ENCODE measurements at places on chromosomes 7 and 10.
A peak's percentile ranks its signal among the peaks of the same experiment; 100 is the strongest.

GRCh38 chr7:47636081-47636432 lies 54.1 kb upstream of the TNS3 start:
- no peak for DNase-seq

GRCh38 chr10:23870651-23871610 lies 338.0 kb upstream of the KIAA1217 start:
- no peak for DNase-seq

DNA sequence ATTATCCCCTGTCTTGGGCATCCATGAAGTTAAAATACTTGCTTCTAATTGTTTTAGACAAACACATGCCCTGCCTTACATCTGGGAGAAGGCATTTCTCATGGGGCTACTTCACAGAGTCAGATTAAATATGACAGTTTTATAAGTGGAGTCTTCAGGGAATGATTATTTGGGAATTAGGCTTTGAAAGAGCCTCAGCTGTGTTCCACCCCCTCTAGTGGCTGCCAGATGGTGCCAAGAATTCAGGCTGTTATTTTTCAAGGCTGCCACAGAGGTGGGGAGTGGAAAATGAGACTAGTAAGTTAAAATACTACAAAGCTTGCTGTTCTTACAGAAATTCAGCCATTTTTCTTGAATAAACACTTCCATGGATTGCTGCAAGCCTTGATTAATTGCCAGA lies 45.8 kb upstream of the DNAH11 start:
- peak; percentile 1 for DNase-seq

DNA sequence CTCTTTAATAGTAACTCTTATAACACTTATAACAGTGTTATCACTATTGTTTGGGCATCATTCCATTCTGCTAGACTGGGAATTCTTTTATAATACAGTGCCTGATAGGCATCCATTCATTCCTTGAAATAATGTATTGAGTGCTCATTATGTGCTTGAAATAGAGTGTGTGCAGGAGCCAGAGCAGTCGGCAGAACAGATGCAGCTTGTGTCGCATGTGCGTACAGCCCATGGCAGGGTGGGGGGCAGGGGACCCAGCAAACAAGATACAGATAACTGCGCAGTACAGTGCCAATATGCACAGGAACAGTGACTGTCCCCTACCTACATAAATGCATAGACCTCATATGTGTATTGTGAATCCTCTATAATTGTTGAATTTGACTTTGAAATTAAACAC lies 99.3 kb downstream of the KAT6B start:
- no peak for DNase-seq

- DNase-seq: peak; percentile 85
Measured at GRCh38 chr10:121702351-121703320, 104.4 kb upstream of the FGFR2 start.

DNA sequence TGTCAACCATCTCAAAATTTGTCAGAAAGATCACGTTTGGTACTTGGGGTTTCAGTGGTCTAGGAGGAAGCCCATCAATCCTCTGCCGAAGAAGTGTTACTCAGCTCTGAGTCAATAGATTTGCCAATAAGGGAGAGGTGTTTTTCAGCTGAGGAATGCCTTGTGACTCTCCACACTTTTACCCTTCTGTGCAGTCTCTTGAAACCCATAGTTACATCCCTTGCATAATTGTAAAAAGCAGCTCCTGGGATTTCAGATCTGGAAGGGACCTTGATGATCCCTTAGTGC lies 47.5 kb downstream of the INSYN2A start:
- peak; percentile 92 for DNase-seq

DNA sequence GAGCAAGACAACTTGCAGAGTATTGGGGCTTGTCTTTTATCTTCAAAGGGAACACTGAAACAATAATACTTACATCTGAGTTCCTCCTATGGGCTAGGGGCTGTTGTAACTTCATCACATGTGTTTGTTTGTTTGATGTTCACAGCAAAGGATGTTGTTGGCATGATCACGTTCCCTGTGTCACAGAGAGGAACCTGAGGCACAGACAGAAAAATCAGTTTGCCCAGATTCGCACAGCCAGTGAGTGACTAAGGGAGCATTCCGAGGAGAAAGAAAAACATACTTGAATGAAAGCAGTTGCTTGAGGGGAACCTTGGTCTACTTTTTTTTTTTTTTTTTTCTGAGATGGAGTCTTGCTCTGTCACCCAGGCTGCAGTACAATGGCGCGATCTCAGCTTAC lies 87.2 kb upstream of the PFKP start:
- DNase-seq: peak; percentile 61

GRCh38 chr7:151016505-151016904 lies 7.8 kb downstream of the ATG9B start:
- no peak for DNase-seq

DNA sequence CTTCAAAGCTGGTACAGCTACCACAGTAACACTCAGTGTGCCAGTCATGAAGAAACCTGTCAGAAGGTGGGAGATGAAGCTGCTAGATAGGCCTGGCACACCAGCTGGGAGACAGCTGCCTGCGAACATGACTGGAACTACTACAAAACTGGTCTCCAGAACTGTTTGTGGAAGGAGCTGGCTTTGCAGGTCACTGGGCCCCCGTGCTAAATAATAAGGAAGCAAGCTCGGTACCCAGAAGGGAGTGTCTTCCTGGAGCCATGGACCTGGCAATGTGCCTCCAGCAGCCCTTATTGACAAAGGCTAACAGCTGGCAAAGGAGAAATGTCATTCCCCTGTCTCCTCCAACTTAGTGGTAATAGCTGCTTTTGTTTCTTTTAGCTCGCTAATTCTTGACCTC lies 1217.6 kb upstream of the LRRN3 start:
- no peak for DNase-seq

- DNase-seq: no peak
Measured at GRCh38 chr7:155868955-155869783, 56.9 kb upstream of the SHH start.

- DNase-seq: peak; percentile 89
Measured at GRCh38 chr10:104328896-104329710, 9.2 kb downstream of the ITPRIP start.

GRCh38 chr10:18260310-18260922 lies 120.2 kb downstream of the CACNB2 start:
- no peak for DNase-seq

Measured in fibroblast of upper back skin (primary cell).